CD4-positive, alpha-beta T cell treated with Interleukin-17A for 4 hours (primary cell): ENCODE measurements at places on chromosomes 2 and 18.

GRCh38 chr18:73778032-73778359 lies 369.6 kb downstream of the FBXO15 start:
- DNase-seq = no peak

DNA sequence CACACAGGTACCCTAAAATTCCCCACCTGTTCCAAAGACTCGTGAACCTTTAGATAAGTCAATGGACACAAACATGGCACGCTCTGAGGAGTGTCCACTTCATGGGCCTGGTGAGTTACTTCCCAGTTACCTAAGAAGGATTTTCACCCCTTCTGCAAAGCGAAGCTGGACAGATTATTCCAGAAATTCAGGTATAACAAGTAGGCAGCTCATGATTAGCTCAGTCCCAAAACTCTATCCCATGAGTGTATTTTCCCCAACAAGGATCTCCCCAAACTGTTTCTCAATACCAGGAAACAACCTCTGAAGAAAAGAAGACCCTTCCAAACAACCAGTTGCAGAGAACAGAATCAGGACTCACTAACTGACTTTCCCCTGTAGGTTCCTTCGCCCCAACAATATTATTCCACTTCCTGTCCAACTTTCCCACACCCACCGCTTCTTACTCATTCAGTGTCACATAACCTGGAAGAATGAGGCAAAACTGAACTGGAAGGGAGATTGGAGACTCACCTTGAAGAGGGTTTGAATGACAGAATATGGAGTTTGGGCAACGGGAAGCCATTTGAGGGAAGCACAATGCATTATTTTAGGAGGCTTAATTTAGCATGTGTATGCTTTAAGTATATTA lies 120.1 kb downstream of the ANTXR1 start:
- no peak for DNase-seq

DNA sequence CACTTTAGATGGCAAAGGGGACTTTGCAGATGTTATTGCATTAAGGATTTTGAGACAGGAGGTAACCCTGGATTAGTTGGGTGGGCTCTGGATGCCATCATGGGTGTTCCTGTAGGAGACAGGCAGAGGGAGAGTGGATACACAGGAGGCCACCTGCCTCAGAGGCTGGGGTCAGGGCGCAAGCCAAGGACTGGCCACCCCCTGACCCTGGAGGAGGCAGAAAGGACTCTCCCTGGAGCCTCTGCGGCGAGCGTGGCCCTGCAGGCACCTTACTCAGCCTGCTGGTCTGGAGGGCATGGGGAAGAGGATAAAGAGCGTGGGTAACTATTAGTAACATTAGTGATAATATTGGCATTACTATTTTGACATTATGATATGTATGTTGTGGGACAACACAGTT lies 21.6 kb upstream of the OTOS start:
- DNase-seq = no peak

GRCh38 chr2:236720974-236721540 lies 151.4 kb downstream of the ACKR3 start:
- DNase-seq = no peak

- DNase-seq = no peak
Measured at GRCh38 chr2:201879996-201880395, 73.7 kb downstream of the CDK15 start.

DNA sequence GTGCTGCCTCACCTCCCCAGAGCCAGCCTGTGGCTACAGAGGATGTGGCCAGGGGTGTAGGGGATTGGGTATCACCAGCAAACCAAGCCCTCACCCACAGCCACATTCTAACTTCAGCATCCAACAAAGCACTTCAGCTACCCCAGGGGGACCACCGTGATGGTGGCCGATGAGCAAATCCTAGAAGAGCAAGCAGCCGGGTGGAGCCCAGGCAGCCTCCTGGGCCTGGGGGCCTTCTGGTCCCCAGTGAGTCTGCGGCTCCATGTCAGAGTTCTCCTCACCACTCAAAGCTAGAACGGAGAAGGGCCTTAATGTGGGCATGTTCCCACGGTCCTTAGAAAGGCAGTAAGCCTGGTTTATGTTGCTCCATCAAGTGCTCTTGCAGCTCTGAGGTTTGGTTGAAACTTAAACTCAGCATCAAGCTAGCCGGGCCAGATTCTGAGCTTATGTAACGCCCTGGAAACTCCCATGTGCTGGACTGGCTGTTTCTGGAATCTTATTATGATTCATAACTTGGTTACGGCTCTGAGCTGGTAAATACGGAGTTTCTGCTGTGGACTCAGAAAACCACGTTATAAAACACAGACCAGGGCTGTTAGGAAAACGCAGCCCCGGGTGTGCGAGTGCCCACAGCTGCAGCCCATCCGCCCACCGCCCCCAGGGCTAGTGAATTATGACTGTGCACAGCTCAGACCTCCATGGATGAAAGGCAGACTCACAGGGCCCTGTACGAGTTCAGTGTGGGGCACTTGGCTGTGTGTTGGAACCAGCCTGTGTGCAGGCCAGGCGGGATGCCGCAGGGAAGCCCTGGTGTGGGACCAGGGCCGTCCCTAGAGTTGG lies 99.8 kb downstream of the SEPTIN10 start:
- no peak for DNase-seq

- DNase-seq = no peak
Measured at GRCh38 chr2:31057691-31058090, 80.5 kb downstream of the GALNT14 start.

DNA sequence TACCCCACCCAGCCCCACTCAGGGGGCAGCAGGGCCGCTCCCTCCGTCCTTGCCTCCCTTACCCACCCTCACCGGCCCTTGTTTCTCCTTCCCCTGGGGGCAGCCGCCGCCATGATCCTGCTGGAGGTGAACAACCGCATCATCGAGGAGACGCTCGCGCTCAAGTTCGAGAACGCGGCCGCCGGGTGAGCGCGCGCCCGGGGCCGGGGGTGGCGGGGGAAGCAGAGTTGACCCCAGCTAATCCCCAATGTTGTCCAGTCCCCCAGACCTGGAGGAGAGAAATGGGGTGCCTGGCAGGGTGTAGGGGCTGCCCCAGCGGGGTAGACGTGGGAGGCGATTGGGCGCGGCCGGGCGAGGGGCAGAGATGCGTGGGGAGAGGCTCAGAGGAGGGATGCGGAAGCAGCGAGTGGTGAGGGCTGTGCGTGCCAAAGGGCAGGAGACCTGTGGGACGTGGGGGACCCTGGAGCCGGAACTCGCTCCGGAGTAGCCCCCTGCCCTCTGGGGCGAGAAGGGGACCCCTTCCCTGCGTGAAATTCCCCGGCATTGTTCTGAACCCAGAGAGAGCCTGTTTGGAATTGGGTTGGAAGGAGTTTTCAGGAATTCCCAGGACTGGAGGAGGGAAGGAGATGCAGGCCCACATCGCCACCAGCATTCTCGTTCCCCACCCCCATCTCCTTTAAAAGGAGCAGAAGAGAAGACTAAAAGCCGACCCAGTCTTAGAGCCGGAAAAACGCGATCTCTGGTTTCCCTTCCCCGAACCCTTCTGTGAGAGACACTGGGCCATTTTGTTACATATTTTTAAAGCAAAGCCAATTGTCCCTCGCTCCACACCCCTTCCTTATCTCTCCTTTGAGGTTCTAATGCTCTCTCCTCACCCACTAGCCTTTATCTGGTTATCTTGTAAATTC lies 625 bp downstream of the ARPC2 start:
- DNase-seq = peak; percentile 68

GRCh38 chr2:240160291-240161086 lies 20.0 kb upstream of the OTOS start:
- no peak for DNase-seq

- no peak for DNase-seq
Measured at GRCh38 chr2:218992703-218993344, 398 bp downstream of the CRYBA2 start.

DNA sequence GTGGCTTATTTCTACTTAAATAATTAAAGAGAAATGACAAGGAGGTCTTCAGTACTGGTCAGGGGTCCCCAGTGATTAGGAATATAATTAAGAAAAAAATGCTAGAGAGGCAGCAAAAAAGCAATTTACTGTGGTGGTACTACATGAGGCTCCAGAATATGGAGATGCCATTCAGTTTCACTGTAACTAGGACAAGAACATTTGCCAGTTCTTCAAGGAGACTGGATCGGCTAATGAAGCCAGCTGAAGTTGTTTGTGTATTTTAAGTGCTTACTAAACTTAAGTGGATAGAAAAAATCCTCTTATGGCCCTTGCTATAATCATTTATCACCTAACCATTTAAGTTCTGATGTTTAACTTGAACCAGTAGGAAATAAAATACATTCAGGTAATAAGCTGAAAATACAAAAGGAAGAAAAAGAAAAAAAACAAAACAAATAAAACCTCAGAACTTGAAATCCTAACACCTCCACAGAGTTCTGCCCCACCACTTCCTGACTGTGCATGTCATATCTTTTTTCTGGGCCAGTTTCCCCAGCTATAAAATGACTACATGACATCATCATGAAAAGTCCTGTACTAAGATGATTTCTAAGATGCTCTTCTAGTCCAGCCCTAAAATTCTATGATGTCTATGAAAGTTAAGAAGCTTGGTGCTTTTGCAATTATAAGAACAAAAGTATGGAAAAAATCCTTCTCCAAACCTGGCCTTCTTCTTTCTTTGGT lies 98.0 kb downstream of the TRABD2A start:
- peak; percentile 64 for DNase-seq

DNA sequence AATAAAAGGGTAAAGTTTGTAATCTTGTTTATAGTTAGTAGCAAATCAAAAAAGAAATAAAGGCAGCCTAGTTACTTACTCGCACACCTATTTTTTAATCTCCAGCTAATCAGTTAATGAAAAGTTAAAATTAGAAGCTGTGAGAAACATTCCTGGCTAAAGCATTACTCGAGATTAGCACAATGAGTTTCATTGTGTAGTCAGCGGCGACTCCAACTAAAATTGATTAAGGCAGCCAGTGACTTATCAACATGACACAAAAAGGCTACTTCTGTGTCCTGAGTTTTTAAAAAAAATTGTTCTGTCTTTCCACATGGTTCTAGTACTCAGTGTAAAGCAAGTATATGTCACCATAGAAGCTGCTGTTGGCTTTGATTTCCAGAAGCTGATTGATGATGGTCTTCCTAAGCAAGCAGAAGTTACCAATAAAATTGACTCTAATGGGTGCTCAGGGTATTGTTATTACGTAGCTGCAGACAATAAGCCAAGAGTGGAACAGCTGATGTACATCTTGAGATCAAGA lies 159.2 kb downstream of the CPS1 start:
- no peak for DNase-seq

- no peak for DNase-seq
Measured at GRCh38 chr2:113228351-113228750, 50.4 kb downstream of the PAX8 start.

DNA sequence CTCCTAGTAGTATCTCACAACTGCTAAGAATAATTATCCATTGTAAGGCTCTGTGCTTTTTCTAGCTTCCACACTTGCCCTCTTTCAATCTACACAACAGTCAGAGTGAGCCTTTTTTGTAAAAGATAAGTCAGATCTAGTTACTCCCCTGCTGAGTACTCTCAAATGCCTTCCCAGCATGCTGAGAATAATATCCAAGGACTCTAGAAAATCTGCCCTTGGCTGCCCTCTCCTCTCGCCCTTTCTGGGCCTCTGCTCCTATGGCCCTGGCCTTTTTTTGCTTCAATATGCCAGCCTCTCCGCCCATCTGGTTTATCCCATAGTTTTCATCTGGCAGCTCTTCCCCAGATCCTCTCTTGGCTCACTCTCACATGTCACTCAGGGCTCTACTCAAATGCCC lies 455.9 kb upstream of the UBE2E3 start:
- no peak for DNase-seq

- DNase-seq = no peak
Measured at GRCh38 chr2:239175181-239175580, 225.6 kb downstream of the HDAC4 start.

GRCh38 chr18:57063601-57064103 lies 83.2 kb upstream of the BOD1L2 start:
- no peak for DNase-seq

DNA sequence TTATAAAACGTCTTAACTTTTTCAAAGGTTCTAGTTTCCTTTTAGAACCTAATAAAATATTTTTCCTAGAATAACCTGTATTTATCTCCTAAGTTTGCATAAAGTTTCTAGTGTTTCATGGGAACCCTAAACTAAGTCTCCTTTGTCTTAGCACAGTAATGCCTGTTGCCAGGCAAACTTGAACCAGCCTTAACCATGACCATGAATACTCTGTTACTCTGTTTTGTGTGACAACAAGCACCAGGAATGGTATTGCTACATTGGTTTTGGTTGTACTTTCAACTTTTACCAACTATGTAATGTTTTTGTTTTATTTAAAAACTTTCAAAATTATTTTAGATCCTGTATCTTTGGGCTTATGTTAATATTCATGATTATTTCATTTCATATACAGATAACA lies 137.6 kb downstream of the CERS6 start:
- DNase-seq = no peak

- DNase-seq = no peak
Measured at GRCh38 chr2:134229540-134229939, 24.3 kb upstream of the MGAT5 start.

DNA sequence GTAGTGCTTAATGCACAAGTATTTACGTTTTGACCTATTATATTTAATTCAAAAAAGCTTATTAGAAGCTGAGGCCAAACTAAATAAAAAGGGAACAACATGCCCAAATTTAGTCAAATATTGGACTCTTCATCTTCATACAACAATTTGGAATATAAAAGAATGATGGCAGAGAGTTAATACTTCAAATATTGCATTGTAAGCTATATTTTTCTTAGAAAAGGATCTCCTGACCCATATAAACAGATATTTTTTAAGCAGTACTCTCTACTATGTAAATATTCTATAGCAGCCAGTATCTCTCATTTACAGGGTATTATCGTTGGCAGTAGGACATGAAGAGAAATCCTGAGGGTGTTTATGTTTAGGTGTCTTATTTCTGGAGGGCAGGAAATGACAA lies 531.2 kb downstream of the NYAP2 start:
- no peak for DNase-seq

DNA sequence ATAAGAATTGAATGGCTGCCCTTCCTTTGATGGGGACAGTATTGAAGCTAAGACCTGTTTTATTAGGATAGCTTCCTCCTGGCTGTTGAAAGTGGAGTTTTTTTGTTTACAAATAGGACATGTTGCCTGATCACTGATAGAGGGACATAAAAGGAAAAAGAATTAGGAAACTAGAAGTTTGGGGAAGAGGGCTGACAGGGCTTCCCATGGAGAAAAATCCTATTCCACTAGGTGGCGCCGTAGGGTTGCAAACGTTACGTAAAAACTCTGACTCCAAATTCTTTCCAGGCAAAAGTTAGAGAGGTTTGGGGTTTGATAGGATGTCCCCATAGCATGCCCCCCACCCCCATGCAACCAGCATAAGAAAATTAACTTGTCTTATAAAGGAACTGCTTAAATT lies 11.1 kb upstream of the RBFA start:
- no peak for DNase-seq

GRCh38 chr18:45248240-45248903 lies 366.9 kb upstream of the SLC14A2 start:
- no peak for DNase-seq

DNA sequence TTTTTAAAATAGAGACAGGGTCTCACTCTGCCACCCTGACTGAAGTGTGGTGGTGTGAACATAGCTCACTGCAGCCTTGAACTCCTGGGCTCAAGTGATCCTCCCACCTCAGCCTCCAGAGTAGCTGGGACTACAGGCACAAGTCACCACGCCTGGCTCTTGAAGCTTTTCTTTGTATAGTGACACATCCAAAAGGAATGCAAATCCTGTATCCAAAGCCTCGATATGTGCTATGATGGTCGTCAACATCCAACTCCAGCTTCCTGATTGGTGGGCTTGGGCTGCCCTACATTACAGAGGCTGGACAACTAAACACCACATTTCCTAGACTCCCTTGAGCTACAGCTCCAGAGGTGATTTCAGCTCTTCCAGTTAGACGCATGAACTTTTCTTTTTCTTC lies 101.7 kb upstream of the PGAP1 start:
- DNase-seq = no peak

- DNase-seq = peak; percentile 66
Measured at GRCh38 chr2:105235388-105236059, 6.0 kb upstream of the GPR45 start.
